ENCODE measurements at places on chromosomes 16 and 17. TPM values are rescaled to one million over a fixed set of nuclear protein-coding genes. Genes with fewer than 3 reads are reported as not detected.

GRCh38 chr16:68179855-68180254 lies 56.1 kb downstream of the ESRP2 start:
- DNase-seq, result no peak

GRCh38 chr17:60065867-60066266 lies 12.9 kb downstream of the HEATR6 start:
- DNase-seq, result no peak

DNA sequence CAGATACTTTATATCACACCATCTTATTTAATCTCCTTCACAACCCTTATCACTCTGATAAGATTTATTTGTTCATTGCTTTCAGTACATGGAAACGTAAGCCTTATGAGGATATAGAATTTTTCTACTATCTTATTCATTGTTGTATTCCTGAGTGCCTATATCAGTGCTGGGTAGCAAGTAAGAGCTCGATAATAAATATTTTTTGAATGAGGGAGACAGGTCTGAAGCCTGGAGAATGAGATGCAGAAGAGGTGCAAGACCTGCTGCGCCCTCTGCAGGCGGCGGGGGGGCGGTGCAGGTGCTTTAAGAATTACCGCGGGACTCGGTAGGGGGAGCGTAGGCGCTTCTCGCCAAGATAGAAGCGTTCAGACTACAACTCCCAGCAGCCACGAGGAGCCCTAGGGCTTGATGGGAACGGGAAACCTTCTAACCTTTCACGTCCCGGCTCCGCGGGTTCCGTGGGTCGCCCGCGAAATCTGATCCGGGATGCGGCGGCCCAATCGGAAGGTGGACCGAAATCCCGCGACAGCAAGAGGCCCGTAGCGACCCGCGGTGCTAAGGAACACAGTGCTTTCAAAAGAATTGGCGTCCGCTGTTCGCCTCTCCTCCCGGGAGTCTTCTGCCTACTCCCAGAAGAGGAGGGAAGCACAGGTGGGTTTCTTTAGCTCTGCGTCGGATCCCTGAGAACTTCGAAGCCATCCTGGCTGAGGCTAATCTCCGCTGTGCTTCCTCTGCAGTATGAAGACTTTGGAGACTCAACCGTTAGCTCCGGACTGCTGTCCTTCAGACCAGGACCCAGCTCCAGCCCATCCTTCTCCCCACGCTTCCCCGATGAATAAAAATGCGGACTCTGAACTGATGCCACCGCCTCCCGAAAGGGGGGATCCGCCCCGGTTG lies at the start of gene WRAP53:
TSS of gene WRAP53 (plus strand) at position 570 of the 900 bp plus-strand sequence. CDS start at position 742, 172 bp downstream.
- peak; percentile 98 for DNase-seq

DNA sequence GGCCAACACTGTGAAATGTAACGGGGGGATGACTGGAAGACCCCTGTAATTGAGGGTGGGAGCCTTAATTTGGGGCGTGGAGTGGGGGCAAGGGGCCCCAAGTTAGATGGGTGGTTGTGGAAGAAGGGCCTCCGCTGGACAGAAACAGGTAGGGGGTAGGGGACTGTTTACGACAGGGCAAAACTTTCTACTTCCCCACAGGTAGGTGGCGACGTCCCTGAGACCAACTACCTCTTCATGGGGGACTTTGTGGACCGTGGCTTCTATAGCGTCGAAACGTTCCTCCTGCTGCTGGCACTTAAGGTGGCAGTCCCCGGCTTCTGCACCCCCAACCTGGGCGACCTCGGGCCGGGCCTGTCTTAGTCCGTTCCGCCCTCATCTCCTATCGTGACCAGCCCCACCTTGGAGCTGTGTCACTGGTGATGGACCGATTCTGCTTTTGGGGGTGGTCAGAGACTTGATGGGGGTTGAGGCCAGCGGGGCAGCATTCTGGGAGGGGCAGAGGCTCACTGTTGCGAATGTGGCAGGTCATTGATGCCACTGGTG lies 6.8 kb downstream of the PPP4C start:
- no peak for DNase-seq

Gene BAIAP2
- 48.7 TPM for total RNA-seq

Gene PRSS8
- total RNA-seq, result 17.0 TPM

All from ureter (tissue), 1 donor.